ENCODE measurements at places on chromosomes 12 and 14.

- no peak for DNase-seq
Observed at GRCh38 chr14:93017898-93018297, 94.9 kb downstream of the CHGA start.

DNA sequence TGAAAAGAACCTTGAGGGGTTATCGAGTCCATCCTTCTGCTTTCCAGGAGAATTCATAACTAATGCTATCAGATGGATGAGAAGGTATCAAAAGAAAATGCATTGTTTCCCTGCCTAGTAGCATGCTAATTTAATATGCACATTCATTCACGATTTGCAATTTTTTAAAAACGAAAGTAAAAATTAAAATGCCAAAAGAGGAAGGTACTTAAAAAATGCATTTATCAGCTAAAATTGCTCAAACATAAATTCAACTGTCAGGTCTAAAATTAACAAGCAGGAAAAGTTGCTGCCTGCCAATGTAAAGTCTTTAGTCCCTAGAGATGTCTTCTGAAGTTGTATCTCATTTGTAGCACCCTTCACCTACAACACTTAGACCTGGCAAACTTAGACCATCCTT is 7.9 kb downstream of the ATF7 start:
- DNase-seq, result no peak

DNA sequence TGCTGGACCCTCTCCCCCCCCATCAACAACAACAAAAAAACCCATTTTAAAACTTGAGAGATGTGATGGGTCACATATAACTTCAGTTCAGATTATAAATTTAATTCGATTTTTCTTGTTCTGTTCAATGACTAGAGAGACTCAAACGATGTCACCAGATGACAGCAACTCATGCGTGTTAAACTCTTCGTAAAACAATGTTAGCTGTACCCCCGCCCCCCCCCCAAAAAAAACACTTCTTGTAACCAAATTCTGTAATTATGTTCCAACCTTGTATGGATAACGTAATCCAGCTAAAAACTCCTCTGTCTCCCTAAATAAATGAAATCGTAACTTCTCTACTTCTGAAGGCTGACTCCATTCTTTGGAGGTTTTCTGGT is 614 bp upstream of the NACA start:
- DNase-seq, result no peak

DNA sequence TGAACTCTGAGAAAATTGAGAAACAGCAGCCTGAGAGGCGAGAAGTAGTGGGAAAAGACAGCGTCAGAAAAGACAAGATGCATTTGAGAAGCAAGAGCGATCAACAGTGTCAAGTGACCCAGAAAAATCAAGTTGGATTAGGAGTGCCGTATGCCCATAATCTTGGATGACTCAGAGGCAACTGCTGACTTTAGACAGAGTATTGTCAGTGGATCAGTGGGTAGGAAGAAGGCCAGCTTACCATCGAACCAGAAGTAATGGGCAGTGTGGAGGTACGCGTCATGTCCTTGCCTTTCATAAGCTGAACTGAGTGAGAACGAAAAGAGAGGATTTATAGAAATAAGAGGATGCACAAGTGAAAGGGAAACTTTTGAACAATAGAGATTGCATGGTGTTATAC is 151.0 kb upstream of the NAV3 start:
- DNase-seq, result no peak

DNA sequence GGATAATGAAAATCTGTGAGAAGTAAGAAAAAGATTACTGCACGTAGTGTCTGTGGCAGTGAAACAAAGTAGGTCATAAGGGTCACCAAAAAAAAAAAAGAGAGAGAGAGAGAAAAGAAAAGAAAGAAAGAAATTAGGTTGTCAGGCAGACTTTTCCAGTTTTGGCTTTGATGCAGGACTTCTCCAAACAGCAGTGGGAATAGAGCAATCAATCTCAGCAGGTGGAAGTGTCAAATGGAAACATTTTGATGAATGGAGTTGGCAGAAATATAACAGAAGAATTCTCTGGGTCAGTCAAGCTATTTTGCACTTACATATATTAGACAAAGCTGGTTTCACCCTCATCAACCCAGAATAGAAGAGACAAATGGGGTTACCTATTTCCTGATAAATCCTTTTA is 745.8 kb downstream of the SLC6A15 start:
- DNase-seq, result no peak

- DNase-seq, result no peak
Observed at GRCh38 chr14:95426116-95426475, 90.4 kb downstream of the SYNE3 start.

DNA sequence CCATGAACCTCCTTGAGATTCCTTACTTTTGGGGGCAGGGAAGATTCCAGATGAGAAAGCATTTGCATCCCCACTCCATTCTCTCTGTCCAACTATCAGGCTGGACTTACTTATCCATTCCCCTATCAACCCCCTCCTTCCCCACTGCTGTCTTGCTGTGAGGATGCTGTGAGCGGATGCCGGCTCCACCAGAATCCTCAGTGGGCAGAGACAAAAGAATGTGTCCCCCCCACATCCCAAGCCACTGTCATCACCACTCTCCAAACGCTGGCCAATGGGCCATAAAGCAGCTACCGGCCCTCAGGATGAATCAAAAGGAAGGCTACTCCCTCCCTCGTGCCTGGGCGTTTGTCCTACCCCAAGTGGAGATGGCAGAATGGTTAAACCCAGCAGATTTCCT is 173.0 kb upstream of the NTF3 start:
- DNase-seq, result no peak

GRCh38 chr12:124861492-124861891 is 2.2 kb downstream of the SCARB1 start:
- DNase-seq, result no peak

DNA sequence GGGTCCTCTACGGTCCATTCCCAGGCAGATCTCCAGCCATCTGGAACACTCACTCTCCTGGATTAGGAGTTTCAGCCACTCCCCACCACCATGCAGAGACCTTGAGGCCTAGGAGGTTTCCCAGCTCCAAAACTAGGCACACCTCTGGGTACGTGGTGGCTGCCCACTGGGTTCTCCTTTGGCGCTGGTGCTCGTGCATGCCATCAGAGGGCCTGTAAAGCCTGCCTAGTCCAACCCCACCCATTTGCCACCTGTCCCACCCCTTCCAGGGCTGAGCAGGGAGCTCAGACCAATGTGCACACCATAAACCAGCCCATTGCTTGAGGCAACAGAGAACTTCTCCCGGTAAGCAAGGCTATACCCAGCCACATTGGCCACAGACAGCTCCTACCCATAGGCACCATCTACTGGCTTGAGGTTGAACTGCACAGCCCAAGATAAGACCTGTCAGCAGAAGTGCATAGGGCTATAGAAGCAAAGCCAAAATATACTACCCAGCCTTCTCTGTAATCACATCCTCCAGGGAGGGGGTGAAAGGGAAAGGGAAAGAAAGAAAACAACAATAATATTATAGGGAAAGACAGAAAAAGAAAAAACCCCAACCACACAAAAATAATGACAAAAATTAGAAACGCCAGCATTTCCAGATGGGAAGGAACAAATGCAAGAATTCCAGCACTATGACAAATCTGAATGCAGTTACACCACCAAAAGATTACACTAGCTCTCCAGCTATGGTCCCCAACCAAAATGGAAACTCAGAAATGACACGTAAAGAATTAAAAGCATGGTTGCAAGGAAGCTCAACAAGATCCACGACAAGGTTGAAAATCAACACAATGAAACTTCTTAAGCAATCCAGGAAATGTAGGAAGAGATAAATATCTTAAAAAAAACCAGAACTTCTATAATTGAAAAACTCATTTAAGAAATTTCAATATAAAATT is 111.9 kb upstream of the CCDC175 start:
- DNase-seq, result peak; percentile 54

DNA sequence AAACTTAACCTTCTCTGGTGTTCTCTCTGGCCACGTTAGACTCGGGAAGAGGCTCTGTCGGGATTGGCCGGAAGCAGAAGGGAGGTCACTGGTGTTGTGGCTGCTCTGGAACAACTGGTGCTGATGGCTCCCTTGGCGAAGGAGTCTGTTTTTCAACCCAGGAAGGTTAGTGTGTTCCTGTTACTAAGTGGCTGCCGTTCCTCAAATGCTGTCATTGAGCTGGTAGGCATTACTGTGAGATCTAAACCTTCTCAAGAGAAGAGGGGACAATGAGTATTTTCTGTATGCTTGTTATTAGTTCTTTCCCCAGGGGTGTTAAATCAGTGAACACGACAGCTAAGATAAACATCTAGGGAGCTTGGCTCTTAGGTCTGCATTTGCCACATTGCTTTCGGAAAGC is 18.3 kb downstream of the POP5 start:
- DNase-seq, result no peak

GRCh38 chr14:55170526-55170925 is 20.9 kb downstream of the DLGAP5 start:
- no peak for DNase-seq

GRCh38 chr14:105974902-105975301 is 448.5 kb downstream of the TMEM121 start:
- peak; percentile 81 for DNase-seq

- DNase-seq, result no peak
Observed at GRCh38 chr14:34913619-34914018, 38.5 kb upstream of the BAZ1A start.

GRCh38 chr12:50101663-50102062 is 2.1 kb upstream of the GPD1 start:
- DNase-seq, result no peak

DNA sequence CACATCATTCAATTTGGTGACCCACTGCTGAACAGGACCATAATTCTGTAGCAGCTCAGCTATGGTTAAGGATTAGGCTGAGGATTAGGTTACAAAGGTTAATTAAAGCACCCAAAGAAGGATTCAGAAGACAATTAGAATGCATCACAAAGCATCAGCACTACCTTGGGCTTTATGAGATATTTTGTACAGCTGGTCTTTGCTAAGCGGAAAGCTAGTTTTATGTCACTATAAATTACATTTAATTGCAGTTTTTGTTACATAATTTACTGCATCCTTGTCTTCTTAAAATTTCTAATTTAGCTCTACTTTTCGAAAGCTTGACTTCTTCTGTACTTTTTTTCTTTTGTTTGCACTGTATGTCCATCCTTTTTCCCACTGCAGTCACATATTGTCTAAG is 711.5 kb downstream of the RPS29 start:
- DNase-seq, result no peak

- no peak for DNase-seq
Observed at GRCh38 chr14:27025648-27026047, 427.8 kb upstream of the NOVA1 start.

GRCh38 chr12:12181511-12181910 is 85.3 kb downstream of the LRP6 start:
- DNase-seq, result no peak

DNA sequence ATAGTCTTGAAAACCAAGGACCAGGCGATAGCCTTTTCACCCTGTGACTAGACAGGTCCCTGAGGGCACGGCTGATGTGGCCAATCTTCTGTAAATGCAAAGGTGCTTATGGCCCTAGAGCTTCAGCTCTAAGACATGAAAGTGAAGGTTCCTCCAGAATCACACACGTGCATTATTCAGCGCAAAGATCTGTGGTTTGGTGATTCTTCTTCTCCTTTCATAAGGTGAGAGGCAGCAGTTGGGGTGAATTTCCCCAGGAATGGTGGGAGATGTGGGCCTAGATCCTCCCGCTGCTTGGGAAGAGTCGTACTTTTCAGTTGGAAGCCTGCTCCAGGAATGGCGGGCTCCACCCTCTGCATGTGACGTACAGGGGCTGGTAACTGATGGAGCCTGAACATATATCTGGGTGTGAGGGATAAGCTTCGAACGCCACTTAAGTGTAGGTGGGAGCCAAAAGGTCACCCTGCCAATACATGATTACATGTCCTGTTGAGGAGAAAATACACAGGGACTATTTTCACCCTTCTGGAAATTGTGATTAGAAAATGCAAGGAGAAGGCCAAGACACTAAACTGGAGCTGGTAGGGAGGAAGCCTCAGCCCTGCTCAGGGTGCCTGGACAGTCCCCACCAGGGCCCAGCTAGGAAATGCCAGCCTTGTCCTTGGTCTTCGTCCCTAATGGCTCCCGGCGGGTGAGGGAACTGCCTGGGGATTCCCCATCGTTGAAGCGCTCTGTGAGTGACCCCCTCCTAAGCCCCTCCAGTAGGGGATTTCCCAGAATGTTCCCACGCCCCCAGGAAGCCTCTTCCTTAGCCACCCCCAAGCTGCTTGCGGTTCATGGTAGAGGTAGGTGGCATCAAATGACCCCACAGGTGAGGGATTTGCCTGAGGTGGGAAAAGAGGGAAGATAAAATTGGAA is 17.6 kb downstream of the BATF start:
- DNase-seq, result no peak

GRCh38 chr14:23093526-23093925 is 1.4 kb downstream of the ACIN1 start:
- DNase-seq, result no peak

- DNase-seq, result no peak
Observed at GRCh38 chr12:53222170-53222721, 9.8 kb downstream of the RARG start.

DNA sequence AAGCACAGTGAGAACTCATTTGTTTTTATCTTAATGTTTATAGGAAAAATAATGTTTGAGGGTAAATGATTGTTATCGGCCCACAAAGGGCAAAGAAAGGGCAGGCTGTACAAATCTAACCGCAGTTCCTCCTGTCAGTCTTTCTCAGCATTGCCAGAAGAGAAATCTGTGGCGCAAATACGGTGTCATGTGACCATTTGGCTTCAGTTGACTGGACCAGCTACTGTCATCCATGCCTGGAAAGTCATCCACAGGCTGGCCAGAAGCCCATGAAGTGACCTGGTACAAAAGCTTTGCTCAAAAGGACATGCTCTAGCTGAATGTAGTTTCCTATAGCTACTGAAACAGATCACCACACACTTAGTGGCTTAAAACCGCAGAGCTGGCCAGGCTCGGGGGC is 43.6 kb downstream of the HCAR2 start:
- no peak for DNase-seq

DNA sequence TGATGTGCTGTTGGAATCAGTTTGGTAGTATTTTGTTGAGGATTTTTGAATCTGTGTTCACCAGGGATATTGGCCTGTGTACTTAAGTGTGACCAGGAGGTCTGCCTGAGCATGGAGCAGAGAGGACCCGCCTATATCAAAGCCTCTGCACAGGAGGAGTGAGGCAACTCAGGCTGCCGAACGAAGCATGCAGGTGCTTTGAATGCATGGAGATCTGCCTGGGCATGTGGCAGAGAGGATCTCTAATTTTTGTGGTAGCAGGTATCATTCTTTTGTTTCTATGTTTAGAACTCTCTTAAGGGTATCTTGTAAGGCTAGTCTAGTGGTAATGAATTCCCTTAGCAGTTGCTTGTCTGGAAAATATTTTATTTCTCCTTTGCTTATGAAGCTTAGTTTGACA is 26.9 kb downstream of the RAB3IP start:
- DNase-seq, result no peak

GRCh38 chr14:76023757-76024156 is 38.2 kb downstream of the IFT43 start:
- DNase-seq, result no peak

- no peak for DNase-seq
Observed at GRCh38 chr12:119419381-119419780, 84.9 kb downstream of the CCDC60 start.

All from activated CD8-positive, alpha-beta memory T cell treated with anti-CD3 and anti-CD28 coated beads, Interleukin-2, amount 10 ng/mL, durations not matched to agents 7 days and 5 days (primary cell).